ENCODE measurements at places on chromosomes 4 and X.

DNA sequence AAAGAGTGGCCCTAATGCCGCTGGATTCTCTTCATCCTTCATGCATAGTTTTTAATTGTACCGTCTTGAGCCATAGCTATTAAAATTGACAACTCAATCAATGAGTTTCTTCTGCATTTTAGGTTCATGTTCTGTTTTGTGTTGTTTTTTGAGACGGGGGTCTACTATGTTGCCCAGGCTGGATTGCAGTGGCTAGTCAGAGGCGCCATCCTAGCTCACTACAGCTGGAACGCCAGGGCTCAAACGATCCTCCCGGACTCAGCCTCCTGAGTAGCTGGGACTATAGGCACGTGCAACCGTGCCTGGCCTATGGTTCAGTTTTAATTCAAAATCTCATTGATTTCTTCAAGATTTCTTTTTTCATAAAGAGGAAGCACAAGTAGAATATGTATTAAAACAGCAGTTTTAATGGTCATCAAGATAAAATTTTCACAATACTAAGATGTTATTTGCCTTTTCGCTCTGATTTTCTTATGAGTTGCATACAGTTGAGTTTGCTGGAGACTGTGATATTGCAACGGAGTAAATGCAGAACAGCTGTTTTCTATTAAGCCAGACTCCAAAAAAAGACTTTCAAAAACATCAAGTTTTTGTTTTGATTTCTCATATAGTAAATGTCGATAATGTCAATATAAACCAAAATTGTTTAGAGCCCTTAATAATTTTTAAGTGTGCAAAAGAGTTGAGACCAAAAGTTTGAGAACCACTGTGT lies 1.1 kb upstream of the STX18 start:
- no peak for DNase-seq

DNA sequence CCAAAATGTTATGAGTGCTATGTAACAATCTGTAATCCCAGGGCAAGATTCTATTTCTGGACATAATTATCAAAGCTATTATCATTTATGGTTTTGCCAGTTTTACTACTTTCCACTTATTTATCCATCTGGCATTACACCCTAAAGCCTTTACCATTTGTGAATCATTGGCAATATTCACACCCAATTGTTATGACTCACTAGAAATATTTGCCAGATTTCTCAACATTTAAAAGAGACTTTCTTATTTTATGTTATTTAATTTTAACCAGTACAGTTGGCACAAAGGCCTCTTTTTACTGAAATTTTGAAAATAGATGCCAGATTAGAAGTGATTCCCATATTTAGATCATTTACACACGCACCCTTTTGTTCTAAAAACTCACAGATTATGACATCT lies 242.7 kb upstream of the WDFY3 start:
- DNase-seq: no peak

- DNase-seq: no peak
Observed at GRCh38 chrX:38651625-38652601, 90.6 kb downstream of the TSPAN7 start.

- DNase-seq: no peak
Observed at GRCh38 chrX:86023811-86024210, 23.5 kb downstream of the CHM start.

GRCh38 chrX:981791-982626 lies 230.4 kb downstream of the CRLF2 start:
- DNase-seq: no peak

All from vagina (tissue), 2 donors.